H9 (cell line): ENCODE measurements at places on chromosomes 5 and 9.
A peak's percentile ranks its signal among the peaks of the same experiment; 100 is the strongest.

GRCh38 chr9:131310833-131311554 lies 21.5 kb downstream of the PLPP7 start:
- DNase-seq, result no peak
- no peak overlapping the region for H3K27ac ChIP-seq
- peaks cover 4% of the 10 kb centered on the region; the same call in 1 of the 3 replicates for H3K36me3 ChIP-seq

- no peaks in the 10 kb centered on the region for H3K36me3 ChIP-seq
- no peak overlapping the region for H3K27ac ChIP-seq
- peaks cover 2% of the 10 kb centered on the region; the same call in 1 of the 2 replicates for H3K4me1 ChIP-seq
- no peaks in the 10 kb centered on the region for H3K27me3 ChIP-seq
Measured at GRCh38 chr9:124661271-124661670, 109.8 kb downstream of the NR6A1 start.

DNA sequence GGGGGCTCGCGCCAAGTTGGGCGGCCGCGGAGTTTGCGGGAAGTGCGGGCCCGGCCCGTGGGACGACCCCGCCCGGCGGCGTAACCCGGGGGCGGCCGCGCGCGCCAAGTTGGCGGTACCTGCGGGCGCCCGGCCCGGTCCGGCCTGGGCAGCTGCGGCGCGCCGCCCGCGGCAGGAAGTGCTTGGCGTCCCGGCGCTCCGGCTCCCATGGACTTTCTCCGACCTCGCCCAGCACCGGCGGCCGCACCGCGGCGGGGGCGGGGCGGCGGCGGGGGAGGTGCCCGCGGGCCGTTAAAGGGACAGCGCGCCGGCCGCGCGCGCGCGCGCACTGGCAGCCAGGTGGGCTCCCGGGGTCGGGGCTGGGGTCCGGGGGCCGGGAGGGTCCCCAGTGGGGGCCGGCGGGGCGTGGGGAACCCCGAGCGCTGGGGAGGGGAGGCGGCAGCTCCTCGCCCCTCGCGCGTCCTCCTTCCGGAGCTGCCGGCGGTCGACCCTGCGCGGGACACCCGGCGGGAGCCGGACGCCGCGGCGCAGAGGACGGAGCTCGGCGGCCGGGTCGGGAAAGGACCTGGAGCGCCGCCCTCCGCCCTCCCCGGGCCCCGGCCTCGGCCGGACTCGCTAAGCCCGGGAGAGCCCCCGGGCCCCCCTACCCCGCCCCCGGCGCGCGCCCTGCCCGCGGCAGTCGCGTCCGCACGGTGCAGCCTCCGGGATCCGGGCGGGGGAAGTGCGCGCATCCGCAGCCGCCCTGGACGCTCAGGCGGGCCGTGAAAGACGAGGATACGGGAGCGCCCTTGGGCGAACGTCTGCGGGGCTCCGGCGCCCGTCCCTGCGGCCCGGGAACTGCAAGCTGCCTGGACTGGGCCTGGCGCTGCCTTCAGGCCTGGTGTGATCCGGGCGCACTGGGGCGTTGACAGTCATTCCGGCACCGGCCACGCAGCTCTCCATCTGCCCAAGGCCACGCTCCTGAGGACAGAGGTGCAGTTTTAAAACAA lies at the start of gene NACC2:
NACC2 (minus strand) TSS at position 220 of the 989 bp plus-strand sequence. CDS start 44,768 bp downstream, outside the sequence.
- H3K27me3 ChIP-seq, result peaks cover 3% of the 10 kb centered on the region; the same call in 1 of the 2 replicates
- peak within 1 kb of the TSS; percentile 60 for H3K4me3 ChIP-seq
- no peak for DNase-seq
- H3K36me3 ChIP-seq, result no peaks in the 10 kb centered on the region
- no peaks in the 10 kb centered on the region for H3K4me1 ChIP-seq

GRCh38 chr9:88960632-88961031 lies 30.6 kb upstream of the S1PR3 start:
- no peaks in the 10 kb centered on the region for H3K4me1 ChIP-seq
- no peaks in the 10 kb centered on the region for H3K36me3 ChIP-seq
- H3K27ac ChIP-seq, result no peak overlapping the region
- H3K4me3 ChIP-seq, result no peak overlapping the region

GRCh38 chr9:108786322-108786721 lies 69.5 kb downstream of the ACTL7B start:
- H3K36me3 ChIP-seq, result peaks cover 7% of the 10 kb centered on the region
- no peak overlapping the region for H3K4me3 ChIP-seq
- no peaks in the 10 kb centered on the region for H3K27me3 ChIP-seq
- H3K27ac ChIP-seq, result no peak overlapping the region

- peaks cover 4% of the 10 kb centered on the region for H3K36me3 ChIP-seq
- no peak for DNase-seq
- H3K4me1 ChIP-seq, result no peaks in the 10 kb centered on the region
- H3K4me3 ChIP-seq, result no peak overlapping the region
- H3K27me3 ChIP-seq, result no peaks in the 10 kb centered on the region
- no peak overlapping the region for H3K27ac ChIP-seq
Measured at GRCh38 chr5:7597059-7597642, 201.2 kb downstream of the ADCY2 start.

DNA sequence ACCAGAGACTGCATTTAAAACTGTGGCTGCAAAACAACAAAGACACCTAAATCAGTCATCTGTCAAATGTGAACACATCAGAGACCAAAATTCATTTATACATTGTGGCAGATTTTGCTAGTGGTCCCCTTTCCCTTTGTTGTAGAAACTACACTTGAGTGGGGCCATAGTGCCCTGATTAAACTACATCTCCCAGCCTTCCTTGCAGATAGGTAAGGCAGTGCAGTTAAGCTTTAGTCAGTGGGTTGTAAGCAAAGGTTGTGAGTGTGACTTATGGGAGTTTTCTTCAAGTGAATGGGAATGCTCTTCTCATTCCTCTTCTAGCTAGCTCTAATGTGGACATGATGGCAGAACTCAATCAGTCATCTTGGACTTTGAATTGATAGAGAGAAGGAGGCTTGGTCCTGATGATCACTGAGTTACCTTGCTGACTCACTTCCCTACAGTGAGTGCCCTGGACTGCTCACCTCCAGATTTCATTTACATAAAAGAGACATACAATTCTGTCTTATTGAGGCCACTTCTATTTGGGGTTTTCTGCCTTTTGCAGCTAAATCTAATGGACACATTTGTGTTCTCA lies 35.2 kb upstream of the SPARC start:
- H3K27me3 ChIP-seq, result no peaks in the 10 kb centered on the region
- H3K27ac ChIP-seq, result no peak overlapping the region
- peaks cover 5% of the 10 kb centered on the region; the same call in 1 of the 2 replicates for H3K36me3 ChIP-seq
- H3K4me1 ChIP-seq, result peaks cover 7% of the 10 kb centered on the region
- H3K4me3 ChIP-seq, result no peak overlapping the region
- no peak for DNase-seq

GRCh38 chr9:106861640-106862109 lies 1.3 kb upstream of the ZNF462 start:
- peaks cover 21% of the 10 kb centered on the region for H3K36me3 ChIP-seq
- no peaks in the 10 kb centered on the region for H3K27me3 ChIP-seq

DNA sequence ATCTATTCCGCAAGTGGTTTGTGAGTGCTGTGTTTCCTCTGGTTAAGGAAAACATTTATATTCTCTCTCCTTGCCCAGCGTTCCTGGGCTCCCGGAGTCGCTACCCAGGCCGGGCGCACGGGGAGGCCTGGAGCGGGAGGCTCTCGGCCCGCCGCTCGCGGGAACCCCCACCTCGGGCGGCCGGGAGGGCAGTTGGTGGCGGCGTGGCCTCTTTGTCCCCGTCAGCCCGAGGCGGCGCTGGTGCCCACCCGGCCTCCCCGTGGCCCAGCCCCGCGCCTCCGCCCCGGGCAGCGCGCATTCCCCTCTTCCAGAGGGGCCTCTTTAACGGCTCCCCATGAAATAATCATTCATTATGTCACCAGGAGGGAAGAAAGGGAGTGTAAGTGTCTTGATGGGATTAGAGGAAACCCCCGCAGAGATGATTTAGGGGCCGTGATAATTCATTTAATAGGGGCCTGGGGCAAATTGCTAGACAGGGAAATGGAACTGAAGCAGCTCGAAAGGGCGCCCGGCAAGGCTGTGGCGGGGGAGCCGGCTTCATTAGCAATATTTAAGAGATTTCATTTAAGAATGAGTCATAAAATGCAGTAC lies 181.9 kb upstream of the TBCA start:
- no peak overlapping the region for H3K27ac ChIP-seq
- no peaks in the 10 kb centered on the region for H3K36me3 ChIP-seq
- peak overlapping the region; percentile 78 for H3K4me3 ChIP-seq
- DNase-seq, result peak; percentile 54

DNA sequence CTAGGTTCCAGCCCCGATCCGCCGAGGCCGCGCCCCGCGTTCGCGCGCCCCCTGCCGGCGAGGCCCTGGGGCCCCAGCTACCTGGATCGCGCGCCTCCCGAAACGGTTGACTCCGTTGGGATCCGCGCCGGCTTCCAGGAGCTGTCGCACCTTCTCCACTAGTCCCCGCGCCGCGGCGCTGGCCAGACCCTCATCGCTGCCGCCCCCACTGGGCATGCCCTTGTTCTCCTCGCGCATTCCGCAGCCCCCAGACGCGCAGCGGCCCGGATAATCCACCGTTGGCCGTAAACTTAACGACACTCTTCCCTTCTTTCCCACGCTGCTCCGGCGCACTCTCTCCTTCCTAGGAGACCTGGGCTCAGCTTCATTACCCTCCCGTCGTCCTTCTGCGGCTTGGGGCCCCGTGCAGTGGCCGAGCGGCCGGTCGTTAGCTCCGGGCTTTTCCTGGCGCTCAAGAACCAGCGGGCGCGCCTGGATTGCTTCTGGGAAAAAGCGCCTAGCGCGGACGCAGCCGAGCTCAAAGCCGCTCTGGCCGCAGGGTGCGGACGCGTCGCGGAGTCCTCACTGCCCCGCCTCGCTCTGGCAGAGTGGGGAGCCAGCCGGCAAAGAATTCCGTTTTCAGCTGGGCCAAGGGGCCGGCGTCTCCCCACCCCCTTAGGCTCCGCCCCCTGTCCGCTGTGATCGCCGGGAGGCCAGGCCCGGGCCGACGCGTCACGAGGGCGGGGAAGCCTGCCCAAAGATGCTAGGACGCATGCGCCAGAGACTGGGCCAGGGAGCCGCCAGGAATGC lies at the start of gene CDKN2B:
CDKN2B (minus strand) TSS at position 589 of the 789 bp plus-strand sequence; CDS start at position 237, 352 bp downstream.
- DNase-seq, result peak; percentile 95
- no peak within 1 kb of the TSS for H3K27ac ChIP-seq
- peaks cover 27% of the 10 kb centered on the region; the same call in 1 of the 2 replicates for H3K27me3 ChIP-seq
- no peaks in the 10 kb centered on the region for H3K4me1 ChIP-seq

DNA sequence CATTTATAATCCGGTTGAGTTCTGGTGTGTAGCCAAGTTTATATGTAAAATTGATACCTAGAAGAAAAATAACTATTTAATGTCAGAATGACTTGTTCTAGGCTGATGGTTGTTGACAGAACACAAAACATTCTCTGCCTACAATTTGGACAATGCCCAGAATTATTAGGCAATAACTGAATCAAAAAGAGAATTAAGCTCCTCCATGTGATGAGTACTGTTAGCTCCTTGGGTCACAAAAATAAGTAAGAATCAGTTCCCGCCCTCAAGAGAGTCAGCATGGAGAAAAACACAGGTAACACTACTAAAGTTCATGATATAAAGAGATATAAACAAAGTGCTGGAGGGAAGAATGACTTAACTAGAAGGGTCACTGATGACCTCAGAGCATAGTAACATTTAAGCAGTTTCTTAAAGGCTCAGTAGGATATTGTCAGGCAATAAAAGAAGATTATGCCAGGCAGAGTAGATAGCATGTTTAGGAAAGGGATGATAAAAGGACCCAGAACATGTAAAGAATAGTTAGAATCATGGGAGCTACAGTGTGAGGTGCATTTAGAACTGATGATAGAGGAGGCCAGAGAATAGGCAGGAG lies 200.5 kb upstream of the ACTBL2 start:
- H3K27ac ChIP-seq, result no peak overlapping the region
- no peak for DNase-seq
- H3K4me1 ChIP-seq, result no peaks in the 10 kb centered on the region
- H3K36me3 ChIP-seq, result no peaks in the 10 kb centered on the region

DNA sequence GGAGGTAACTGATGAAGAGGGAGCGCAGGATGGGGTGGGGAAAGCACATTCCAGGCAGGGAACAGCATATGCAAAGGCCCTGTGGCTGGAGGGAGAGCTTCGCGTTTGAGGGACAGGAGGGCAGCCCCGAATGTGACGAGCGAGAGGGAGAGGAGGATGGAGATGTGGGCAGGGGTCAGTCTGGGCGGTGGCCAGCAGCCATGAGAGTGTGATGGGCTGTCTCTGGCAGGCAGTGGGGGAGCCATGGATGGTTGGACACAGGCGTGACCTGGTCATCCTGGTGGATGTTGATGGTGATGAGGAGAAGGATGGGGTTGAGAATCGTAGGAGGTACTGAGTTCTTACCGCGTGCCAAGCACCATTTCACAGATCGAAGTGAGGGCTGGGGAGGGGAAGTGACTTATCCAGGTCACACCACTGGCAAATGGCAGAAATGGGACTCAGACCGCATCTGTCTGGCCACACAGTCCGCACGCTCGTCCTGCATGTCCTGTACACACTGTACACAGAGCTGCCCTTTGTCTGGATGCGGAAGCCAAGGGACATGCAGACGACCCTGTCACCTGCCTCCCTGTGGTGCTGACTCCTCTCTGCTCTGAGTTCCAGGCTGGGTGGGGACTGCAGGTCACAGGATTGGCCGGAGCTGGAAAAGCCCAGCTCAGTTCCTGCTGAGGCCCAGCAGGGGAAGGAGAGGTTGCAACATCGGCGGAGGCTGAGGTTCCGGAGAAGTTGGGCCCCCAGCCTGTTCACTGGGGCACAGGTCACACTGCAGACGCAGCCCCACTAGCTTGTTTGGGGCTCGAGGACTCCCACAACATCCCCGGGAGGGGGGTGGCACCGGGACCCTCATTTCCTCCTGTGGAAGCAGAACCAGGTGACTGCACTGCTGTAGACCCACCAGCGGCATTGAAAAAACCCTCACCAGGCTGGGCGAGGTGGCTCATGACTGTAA lies 165.6 kb upstream of the IER5L start:
- H3K4me3 ChIP-seq, result no peak overlapping the region; the same call in 2 of the 3 replicates
- no peaks in the 10 kb centered on the region; the same call in 1 of the 2 replicates for H3K4me1 ChIP-seq
- H3K27ac ChIP-seq, result no peak overlapping the region
- DNase-seq, result no peak
- peaks cover 5% of the 10 kb centered on the region; the same call in 1 of the 3 replicates for H3K36me3 ChIP-seq

- H3K27me3 ChIP-seq, result no peaks in the 10 kb centered on the region
- H3K27ac ChIP-seq, result no peak overlapping the region
- H3K36me3 ChIP-seq, result no peaks in the 10 kb centered on the region
- no peak overlapping the region for H3K4me3 ChIP-seq
Measured at GRCh38 chr5:112342389-112342788, 76.7 kb downstream of the EPB41L4A start.

DNA sequence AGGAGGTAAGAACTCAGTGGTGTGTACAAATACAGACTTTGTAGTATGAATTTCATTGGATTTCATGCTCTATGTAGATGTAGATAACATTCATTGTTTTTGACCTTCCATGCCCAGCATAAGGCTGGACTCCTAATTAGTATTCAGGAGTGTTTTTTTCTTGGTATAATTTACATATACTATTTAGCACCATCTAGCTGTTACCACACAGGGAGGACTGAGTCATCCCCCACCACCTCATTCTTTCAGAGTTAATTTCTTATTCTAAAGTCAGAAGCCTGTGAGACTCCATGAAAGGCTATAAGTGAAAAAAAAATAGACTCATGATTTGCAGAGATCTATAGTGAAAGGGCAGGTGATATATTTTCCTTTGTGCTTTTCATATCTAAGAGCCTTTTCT lies 555.0 kb downstream of the PRR16 start:
- no peak for DNase-seq
- no peak overlapping the region for H3K27ac ChIP-seq
- no peaks in the 10 kb centered on the region for H3K27me3 ChIP-seq
- no peak overlapping the region for H3K4me3 ChIP-seq
- H3K4me1 ChIP-seq, result no peaks in the 10 kb centered on the region
